ENCODE measurements at places on chromosomes 1 and 21. TPM values are rescaled to one million over a fixed set of nuclear protein-coding genes. Genes with fewer than 3 reads are reported as not detected.

RNU1-1 gene
- total RNA-seq: 6,072 TPM

FCAMR gene
- total RNA-seq: not detected

- no peaks in the 10 kb centered on the region for H3K27me3 ChIP-seq
- no peak overlapping the region for H3K4me3 ChIP-seq
- DNase-seq: peak; percentile 69
Measured at GRCh38 chr1:182206626-182207239, 145.2 kb upstream of the ZNF648 start.

DNA sequence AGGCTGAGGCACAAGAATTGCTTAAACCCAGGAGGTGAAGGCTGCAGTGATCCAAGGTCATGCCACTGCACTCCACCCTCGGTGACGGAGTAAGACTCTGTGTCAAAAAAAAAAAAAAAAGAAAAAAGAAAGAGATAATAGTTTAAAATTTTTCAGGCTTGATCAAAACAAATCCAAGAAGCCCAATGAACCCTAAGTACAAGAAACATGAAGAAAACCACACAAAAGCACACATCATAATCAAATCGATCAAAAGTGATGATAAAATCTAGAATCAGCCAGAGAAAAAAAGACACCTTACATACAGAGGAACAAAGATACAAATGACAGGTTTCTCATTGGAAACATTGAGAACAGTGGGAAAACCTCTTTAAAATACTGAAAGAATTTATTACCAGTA lies 31.5 kb downstream of the LDLRAD1 start:
- no peak overlapping the region for H3K27ac ChIP-seq
- H3K4me1 ChIP-seq: peaks cover 10% of the 10 kb centered on the region
- no peaks in the 10 kb centered on the region for H3K36me3 ChIP-seq

- DNase-seq: no peak
- no peak overlapping the region for H3K4me3 ChIP-seq
- H3K4me1 ChIP-seq: peaks cover 8% of the 10 kb centered on the region
- no peaks in the 10 kb centered on the region for H3K36me3 ChIP-seq
Measured at GRCh38 chr1:50106095-50106761, 2.5 kb upstream of the ELAVL4 start.

DNA sequence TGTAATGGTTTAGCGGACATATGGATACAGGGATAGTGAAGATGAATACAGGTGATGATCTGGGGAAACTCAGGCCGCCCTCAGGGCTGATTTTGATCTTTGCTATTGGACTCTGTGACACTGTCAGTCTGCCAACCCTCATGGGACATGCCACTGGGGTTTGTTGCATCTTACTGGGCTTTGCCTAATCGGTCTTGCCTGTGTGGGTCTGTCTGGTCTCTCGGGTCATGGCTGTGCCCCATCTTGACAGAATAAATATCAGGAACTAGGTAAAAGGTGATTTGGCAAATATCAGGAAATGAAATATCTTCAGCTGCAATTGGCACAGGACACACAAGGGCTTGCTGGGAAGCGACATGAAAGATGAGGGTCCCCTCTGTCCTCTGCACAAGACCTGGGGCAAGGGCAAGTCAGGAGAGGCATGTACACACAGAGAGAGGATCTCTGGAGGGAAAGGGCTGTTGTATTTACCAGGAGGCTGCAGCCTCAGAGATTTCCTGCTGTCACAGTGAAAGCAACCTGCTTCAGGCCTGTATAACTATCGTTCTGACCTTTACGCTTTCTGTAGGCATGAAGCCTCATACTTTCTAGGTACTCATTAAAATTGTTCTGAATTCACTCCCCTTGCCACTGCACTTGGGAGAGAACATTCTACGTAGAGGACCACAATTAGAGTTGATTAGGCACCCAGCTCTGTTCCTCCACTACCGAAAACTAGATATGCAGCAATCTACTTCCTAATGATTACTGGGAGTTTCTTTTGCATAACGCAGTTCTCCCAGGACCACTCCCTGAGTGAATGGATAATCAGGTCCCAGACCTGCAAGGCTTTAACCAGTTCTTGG lies 52.0 kb upstream of the GADD45A start:
- H3K36me3 ChIP-seq: no peaks in the 10 kb centered on the region
- no peak for DNase-seq
- no peak overlapping the region for H3K4me3 ChIP-seq
